ENCODE measurements at places on chromosomes 2 and 18.

GRCh38 chr2:10773821-10774341 lies 38.7 kb downstream of the PDIA6 start:
- DNase-seq, result no peak

DNA sequence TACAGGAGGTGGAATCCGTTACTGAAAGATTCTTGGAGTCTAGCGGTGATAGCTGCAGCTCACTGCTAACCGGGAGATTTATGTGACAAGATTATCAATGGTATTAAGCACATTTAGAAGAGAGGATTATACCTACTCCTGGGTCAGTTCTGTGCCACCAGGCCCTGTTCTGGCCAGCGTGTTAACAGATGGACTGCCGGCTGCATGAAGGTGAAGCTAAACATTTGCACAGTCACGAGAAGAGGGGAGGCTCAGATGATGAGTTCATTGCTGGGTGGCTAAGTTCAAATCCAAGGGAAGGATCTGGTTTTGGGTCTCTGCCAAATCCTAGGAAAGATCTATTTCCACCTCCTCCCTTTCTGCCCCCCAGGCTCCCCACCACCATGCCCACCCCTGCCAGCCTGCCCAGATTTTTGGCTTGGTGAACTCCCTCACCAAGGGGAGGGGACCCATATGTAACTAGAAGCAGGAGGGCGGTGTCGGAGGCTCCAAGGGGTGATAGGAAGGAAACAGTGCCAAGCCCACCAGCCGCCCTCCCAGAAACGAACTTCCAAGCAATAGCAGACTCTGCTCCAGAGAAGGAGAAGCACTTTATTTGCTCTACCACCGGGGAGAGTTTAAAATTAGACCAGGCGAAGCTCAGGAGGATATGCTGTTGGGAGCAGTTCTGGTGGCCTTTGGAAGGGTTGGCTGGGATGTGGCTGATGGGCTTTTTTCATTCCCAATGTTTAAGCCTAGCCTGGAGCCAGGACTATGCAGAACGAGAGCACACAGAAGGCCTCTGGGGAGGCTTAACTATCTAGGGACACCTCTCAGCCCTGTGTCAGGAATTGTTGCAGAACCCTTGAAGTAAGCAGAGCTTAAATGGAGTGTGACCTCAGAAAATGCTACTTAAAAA lies 200.5 kb downstream of the KLHL29 start:
- no peak for DNase-seq

- no peak for DNase-seq
These were observed 587.2 kb upstream of the NXPH2 start for GRCh38 chr2:139367416-139367815.

DNA sequence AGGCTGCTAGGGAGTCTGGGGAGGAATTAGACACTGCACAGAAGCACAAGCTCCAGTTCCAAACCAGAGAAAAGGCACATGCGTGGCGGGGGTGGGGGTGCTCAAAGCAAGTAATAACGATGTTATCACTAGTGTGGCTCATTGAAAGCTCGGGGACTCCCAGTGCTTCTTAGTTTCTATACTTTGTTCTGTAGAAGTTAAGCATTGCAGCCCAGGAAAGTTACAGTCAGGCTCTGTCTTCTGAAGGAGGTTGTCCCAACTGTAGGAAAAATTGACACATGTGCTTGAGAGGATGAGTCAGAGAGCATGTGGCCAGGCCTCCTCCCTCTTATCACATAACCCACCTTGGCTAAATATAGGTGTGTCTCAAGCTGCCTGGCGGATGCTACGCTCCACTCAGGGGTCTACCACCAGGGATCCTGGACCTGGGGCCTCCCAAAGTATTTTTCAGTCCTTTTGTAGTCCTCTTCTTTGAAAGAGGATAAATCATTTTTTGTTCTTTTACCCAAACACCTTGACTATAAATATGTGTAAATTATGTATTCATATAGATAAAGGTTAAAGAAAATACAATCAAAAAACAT lies 3.8 kb downstream of the GALNT5 start:
- no peak for DNase-seq

GRCh38 chr18:6629635-6630140 lies 99.8 kb upstream of the ARHGAP28 start:
- DNase-seq, result no peak

GRCh38 chr18:76678248-76678647 lies 144.1 kb upstream of the ZNF236 start:
- no peak for DNase-seq

DNA sequence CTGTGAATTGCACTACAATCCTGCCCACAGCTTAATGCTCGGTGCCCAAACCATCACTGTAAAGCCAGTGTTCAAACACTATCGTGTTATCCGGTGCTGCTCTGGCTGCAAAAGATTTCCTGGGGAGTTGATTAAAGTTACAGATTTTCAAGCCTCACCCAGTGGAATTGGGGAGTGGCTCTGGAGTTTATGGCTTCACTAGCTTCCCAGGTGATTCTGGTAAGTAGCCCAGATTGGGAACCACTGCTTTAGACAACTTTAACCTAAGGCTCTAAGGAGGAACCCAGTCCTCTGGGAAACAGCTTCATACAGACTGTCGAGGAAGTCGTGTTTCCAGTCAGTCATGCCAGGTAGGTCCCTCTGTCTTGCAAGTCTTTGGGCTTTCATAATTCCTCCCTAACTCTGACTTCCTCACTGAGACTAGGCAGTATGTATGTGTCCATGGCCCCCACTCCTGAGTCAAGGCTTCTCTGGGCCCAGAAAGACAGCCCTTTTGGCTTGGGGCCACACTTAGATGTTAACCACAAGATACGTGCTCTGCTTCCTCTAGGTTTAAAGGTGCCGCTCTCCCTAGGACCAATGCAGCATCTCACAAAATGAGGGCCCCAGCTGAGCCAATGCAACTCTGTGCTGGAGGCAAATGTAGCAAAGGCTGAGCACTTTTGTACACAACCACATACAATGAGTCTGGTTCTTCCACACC lies 299.7 kb downstream of the PRKCE start:
- DNase-seq, result no peak

GRCh38 chr2:113228991-113229716 lies 49.6 kb downstream of the PAX8 start:
- no peak for DNase-seq

DNA sequence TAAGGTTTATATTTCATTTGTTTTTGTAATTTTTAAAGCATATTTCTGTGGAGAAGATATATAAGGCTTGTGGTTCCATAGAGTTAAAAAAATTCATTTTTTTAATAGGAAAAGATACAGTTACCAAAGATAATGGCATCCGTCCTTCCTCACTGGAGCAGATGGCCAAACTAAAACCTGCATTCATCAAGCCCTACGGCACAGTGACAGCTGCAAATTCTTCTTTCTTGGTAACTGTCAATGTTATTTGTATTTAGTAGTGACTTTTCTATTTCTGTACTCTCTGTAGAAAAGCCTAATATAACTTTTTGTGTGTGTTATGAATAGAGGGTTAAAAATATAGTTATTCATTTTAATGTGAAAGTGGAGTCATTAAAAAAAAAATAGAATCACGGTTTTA lies 35.1 kb downstream of the HADHB start:
- DNase-seq, result no peak

DNA sequence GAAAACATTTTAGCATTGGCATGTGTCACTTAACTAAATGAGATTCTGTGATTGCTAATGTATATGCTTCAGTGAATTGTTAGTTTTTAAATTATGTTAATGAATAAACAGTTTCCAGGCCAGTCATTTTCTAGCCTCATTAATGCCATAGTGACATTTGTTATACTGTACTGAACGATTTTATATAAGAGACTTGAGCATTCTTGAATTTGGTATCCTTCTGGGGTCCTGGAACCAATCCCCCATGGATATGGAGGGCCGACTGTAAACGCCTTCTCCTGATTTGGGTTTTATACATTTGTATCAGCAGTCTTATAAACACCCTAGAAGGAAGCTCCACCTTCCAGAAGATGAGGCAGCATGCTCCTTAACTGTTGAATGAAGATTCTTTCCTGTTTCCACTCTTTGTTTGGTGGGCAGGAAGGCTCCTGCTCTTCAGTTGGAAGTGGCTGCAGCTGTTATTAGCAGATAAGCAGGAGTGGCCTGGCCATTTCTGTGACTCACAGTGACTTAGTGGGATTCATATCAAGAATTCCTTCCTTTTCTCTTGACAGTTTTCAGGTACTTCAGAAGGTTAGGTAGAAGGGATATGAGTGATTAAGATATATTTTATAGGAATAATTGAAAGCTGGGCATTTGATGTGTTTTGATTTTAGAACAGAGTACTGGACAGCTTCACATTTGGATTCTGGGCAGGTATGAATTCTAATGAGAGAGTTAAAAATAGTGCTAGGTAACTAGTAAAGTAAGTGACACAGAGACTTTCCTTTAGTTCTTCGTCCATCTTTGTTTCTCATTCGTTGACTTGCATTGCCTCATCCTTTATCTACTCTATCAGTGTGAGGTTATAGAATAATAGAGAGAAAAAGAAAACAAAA lies 124.9 kb downstream of the PLCL1 start:
- no peak for DNase-seq

GRCh38 chr2:10271946-10272345 lies 30.8 kb upstream of the HPCAL1 start:
- no peak for DNase-seq

GRCh38 chr2:188303363-188304031 lies 11.8 kb downstream of the GULP1 start:
- no peak for DNase-seq

- DNase-seq, result no peak
These were observed 20.0 kb downstream of the KCNIP3 start for GRCh38 chr2:95317123-95317500.

DNA sequence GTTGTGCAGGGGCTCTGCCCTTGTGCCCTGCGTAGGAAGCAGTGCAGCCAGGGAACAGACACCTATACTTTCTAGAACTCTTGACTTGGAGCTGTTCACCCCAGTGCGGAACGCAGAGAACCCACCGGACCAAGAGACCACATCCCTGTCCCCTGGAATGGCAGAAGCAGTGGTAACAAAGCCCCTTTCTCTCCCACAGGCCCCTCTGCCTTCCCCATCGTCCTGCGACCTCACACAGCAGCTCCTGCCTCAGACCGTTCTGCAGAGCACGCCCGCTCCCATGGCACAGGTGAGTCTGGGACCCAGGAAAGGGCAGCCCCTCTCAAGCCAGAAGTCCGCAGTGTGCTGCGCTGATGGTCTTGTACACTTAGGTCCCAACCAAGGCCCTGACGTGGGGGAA lies 24.6 kb upstream of the RPL31 start:
- no peak for DNase-seq

DNA sequence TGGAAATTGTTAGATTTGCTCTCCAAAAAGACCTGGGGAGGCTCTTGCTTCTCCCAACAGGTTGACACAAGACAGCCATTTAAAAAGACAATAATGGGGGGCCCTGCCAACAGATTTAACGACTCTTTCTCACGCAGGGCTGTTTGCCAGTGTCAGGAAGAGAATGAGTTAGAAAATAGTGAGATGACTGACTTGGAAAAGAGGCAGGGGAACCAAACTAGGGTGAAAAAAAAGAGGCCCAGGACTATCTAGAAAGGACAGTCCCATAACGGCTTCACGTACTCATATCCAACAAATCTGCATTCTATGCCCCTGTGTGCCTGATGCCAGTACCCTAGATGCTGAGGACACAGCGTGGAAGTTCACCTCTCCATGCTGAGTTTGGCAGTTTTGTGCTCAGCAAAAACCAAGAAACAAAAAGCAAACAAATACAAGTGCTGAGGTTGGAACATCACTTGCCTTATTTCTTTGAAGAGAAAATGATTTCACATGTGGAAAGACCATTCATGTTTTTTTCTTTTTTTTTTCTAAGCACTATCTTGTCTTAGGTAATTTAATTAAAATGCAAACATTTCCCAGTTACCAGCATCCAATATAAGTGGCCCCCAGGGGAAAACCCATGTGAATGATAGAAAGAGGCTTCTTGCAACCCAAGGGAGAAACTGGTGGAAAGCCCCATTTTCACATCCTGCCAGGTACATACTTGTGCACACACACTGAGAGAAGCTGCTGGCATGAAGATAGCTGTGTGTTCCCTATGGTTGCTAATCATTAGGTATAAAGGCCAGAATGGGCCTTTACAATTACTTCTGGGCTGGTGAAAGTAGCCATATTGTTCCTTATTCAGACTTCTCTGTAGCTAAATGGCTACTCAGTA lies 10.6 kb upstream of the WIPF1 start:
- DNase-seq, result peak; percentile 48

DNA sequence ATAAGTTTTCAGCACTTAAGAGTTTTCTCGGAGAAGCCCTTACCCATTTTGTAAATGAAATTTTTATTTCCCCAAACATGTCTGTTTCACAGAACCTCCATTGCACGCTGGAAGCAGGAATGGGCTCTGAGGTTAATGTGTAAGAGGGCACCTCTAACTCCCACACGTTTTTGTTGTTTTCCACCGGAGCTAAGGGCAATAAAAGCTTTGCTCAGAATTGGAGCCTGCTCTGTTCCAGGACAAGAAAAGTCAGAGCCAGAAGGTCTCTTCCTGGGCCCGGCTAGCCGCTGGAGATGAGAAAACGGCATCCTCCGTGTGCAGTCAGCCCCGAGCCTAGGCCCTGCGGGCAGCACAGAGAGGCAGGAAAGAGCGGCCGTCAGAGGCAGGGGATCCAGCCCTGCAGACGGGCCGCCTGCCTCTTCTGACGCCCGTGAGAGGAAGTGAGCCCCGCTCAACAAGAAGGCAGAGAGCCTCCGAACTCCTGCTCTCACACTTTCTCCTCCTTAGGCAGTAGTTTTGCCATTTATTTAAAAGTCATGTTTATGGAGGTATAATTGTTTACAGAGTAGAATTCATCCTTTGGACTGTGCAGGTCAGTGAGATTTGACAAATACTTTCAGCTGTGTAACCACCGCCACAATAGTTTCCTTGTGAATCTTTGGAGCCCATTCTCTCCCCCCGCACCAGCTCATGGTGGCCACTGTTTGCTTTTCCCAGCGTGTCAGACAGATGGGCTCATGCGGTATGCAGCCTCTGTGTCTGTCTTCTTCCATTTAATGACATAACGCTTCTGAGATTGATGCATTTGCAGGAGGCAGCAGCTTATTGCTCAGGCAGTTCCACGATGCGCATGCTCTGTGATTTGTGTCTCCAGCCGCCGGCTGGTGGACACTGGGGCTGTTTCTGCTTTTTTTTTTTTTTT lies 117.3 kb downstream of the GALR1 start:
- no peak for DNase-seq

DNA sequence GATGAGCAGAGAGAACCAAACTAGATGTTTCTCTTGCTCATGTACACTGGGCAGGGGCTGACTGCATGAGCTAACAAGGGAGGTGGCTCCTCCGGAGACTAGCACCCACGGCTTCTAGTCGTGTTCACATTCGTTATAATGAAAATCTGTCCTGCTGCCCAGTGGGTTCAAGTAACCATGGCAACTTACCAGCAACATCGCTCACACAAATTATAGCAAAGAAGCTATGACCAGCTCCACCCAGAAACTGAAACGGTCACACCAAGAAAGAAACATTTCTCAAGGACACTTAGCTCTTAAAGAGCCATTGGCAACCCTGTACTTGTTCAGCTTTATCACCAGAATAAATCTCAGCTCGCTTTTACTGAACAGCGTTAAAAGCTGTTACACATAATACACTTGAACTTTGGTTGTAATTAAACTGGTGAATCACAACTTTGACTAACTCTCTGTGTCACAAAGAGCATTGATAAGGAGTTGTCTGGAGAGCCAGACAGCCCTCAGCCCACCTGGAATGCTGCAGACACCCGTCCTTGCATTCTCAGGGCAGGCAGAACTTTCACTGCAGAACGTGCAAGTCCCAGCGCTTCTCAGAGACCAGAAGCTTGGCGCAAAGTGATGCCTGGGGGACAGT lies 141.2 kb downstream of the PID1 start:
- DNase-seq, result no peak

GRCh38 chr18:28176948-28177827 lies at the start of gene CDH2:
TSS of gene CDH2 (minus strand) at chr18:28177130. CDS start at chr18:28177022, 108 bp downstream.
- DNase-seq, result no peak

- DNase-seq, result no peak
These were observed 176.8 kb downstream of the ZEB2 start for GRCh38 chr2:144343145-144343544.
